Activated CD4-positive, alpha-beta T cell treated with anti-CD3 and anti-CD28 coated beads, Interleukin-2, amount 10 ng/mL, durations not matched to agents 7 days and 5 days (primary cell): ENCODE measurements at places on chromosomes 11 and 22.

DNA sequence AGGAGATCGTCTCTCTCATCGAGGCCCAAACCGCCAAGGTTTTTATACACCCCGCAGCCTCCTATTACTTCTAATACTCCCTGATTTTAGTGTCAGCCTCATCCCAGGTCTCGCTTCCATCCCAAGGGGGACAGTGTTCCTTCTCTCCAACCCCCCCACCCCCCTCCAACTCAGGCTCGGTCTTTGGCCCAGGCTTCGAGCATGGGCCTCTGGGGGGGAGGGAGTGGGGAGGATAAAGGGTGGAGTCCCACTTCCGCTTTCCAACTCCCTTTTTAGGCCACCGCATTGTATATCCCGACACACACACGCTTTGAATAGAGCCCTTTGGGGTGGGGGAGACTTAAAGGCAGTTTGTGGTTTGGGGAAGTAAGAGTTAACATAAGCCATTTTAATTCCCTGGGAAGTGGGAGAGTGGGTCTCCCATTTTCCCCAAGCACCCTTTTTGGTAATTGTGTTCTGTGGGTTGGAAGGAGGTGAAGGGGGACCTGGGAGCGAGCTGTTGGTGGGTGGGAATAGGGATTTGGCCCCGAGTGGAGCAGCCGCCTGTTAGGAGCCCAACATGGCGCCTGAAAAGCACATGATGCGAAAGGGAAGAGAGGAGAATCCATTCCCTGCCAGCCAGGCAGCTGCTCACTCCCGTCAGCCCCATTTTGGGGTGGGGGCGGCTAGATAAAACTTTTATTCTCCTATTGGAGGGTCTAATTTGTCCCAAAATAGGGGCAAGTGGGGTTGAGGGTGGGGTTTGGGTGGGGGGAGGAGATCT, 844 bp downstream of the PCF11 start:
- peak; percentile 55 for DNase-seq

DNA sequence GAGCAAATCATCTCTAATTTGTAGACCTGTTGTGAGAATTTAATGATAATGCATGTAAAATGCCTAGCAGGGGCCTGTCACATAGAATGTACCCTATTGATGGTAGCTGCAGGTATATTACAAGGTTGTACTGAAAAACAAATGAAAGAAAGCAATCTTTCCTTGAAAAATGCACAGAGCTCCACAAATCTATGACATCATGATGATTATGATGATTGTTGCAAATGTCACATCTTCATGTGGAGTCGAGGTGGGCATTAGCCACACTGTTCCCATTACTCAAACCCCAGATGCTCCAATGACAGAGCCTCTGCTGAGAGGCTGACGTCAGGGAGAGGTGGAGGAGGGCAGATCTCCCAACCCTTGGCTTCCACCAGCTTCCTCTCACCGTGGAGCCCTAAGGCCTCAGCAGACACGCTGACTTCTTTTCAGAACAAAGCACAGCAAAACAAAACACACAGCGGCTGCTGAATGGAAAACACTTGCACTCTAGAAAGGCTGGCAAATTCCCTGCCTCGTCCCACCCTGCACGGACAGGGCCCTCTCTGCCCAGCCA, 298.3 kb downstream of the KIRREL3 start:
- no peak for DNase-seq

DNA sequence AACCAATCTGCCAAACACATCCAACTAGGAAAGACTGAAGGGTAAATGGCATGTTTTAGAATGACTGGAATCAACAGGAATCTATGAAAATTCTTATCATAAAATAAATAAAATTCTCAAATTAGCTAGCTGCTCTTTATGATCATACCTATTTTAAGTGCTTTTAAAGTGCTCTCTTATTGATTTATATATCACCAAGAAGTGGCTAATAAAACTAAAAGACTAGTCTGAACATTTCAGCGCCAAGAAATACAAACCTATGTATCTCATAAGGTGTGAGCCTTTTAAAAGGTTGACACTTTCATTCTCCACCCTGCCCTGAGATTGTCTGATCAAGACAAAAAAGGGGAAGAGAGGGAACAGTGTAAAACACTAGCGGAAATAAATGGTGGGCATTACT, 136.8 kb upstream of the ARHGAP42 start:
- no peak for DNase-seq

- DNase-seq = no peak
Observed at GRCh38 chr22:37808294-37808657, 542 bp downstream of the GCAT start.

GRCh38 chr22:32995335-32995734, 62.8 kb downstream of the SYN3 start:
- DNase-seq = no peak

- DNase-seq = peak; percentile 39
Observed at GRCh38 chr11:119169282-119169719, 776 bp downstream of the NLRX1 start.

GRCh38 chr11:17533778-17534415, 10.3 kb downstream of the USH1C start:
- DNase-seq = no peak

DNA sequence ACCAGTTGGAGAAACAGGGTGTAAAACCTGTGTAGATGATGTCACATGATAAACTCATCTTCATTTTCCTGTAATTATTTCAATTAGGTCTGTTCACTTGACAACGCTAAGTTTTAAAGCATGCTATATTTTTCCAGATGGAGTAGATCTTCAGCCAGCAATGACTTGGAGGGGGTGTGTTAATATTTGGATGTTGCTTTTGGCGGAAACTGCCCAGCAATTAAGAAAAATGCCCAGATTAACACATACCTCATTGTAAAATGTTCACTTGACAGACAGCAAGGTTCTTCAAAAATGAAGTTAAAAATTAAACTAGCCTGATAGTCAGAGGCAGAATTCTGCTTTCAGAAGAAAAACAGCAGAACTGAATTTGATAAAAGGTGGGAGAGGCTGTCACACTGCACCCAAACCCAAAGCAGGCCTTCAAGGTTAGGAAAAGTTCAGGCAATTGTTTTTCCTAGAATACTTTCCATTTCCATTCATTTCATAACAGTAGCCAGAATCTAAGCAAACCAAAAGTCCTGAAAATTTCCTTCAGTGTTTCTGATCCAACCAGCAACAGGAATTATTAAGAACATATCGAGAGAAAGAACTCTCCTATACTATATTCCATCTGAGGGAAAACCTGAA, 33.0 kb downstream of the VSIG10L2 start:
- no peak for DNase-seq

DNA sequence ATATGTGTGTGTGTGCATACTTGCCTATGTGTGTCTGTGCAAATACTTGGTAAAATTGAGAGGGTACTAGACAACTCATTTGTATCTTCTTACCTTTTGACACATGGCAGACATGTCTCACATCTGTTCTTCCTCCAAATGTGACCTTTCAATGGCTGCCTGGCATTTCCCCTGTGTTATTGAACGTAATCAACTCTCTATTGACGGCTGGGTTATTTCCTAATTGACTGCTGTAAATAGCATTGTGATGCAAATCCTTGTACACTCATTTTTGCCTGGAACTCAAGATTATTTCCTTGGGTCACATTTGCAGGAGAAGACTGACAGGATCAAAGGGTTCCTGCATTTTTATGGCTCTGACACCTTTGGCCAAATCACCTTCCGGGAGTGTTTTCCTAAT, 37.4 kb downstream of the KCNQ1 start:
- DNase-seq = no peak

GRCh38 chr22:42461511-42461910, 29.3 kb upstream of the NFAM1 start:
- no peak for DNase-seq

DNA sequence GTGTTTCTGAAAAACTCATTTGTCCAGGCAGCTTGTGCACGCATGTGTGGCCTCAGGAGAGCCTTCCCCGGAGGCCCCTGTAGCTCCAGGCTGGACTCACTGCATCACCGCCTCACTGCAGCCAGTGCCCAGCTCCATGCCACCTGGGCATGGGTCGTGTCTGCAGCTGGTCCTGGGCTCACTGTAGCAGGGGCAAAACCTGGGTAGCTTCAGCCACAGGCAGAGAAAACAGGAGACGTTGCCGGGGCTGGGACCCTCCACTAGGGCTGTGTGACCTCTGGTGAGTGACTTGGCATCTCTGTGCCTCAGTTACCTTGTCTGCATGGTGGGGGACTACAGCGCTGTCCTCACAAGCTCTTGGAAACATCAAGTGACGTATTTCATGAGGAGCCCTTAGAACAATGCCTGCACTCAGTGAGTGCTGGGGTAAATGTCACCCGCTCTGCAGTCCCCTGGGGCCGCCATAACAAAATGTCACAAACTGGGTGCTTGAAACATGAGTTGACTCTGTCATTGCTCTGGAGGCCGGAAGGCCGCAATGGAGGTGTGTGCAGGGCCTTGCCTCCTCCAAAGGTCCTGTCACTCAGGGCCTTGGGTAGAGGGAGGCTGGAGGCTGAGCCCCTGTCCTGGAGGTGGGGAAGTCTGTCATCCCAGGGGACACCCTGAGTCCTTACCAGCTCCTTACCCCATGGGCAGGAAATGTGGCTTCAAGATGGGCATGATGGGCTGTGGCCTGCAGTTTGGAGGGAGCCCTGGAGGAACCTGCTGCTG, 488.7 kb downstream of the TBC1D22A start:
- no peak for DNase-seq

DNA sequence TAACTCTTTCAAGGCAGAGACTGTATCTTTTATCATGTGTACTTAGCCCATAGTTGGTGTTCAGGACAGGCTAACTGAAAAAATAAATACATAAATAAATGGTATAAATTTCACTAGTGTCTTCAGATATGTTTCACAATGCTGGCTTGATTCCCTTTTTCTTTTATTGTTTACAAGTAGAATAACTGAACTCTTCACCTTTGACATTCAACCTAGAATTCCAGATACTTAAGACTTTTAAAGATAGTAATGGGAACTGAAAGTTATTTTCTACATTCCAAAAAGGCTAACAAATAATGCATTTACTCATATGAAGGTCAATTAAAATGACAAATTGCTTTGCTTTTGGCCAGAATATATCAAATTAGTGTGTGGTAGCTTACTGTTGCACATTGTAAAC, 411.3 kb upstream of the TENM4 start:
- no peak for DNase-seq

DNA sequence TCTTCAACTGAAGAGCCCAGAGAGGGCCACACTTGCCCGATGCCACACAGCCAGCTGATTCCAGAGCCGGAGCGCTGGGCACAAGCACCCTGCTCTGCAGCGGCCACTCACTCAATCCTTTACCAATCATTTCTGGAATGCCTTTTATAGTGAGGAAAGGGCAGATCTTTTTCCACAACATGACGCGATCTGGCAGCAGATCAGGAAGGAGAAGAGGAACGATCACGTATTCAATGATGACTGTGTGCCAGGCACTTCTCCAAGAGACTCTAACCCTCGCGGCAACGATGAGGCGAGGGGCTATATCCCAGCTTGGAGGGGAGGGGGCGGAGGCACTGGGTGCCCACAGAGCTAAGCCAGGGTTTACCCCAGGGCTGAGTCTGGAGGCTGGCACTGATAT, 56.3 kb upstream of the TCF20 start:
- DNase-seq = no peak

GRCh38 chr11:108112057-108112456, 9.3 kb upstream of the ACAT1 start:
- no peak for DNase-seq

GRCh38 chr22:26615149-26615548, 2.7 kb downstream of the CRYBB1 start:
- no peak for DNase-seq

- no peak for DNase-seq
Observed at GRCh38 chr22:46998331-46998730, 235.9 kb downstream of the TBC1D22A start.

DNA sequence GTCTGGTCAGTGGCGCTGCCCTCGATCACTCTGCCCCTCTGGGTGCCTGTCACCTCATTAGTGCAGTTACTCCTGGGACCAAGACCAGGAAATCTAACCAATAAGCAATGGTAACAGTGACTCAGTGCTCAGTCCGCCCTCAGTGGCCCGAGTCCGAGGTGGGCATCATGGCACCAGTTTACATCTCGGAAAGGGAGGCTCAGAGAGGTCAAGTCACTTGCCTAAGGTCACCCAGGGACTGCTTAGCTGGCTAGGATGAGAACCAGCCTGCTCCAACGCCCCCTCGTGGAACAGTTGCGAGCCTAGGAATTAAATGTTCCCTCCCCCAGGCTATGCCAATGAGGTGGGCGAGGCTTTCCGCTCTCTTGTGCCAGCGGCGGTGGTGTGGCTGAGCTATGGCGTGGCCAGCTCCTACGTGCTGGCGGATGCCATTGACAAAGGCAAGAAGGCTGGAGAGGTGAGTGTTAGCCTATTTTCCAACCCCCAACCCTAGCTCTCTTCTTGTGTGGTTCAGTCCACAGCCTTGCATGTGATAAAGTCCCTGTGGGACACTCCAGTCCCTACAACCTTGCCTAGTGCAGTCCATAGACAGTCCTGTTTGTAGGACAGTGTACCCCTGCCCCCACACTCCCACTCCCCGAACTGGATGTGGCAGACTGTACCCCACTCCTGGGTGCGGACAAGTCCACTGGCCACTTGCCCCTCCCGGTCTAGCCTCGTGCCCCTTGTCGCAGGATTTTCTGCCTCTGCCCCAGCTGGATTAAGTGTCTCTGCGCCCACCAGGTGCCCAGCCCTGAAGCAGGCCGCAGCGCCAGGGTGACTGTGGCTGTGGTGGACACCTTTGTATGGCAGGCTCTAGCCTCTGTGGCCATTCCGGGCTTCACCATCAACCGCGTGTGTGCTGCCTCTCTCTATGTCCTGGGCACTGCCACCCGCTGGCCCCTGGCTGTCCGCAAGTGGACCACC, 1.1 kb downstream of the MTFP1 start:
- peak; percentile 90 for DNase-seq

DNA sequence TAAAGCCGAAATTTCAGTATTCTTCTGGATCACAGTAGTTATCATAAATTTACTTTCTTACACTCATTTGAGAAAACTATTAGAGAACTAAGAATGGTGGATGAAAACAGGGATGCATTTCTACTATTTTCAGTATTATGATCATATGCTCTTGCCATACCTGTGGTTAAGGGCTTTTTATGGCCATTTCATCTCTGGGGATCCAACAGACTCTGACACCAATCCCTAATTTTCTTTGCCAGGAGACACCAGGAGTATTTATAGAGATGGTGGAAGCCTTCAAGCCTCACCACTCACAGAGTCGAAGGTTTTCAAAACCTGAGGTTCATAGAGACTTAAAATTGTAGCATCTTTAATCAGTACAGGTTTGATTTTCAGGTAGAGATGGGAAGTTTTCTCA, at the start of gene OR51L1:
Gene OR51L1 (plus strand): TSS at position 301 of the 400 bp plus-strand sequence. CDS start 4,132 bp downstream, outside the sequence.
- DNase-seq = no peak

DNA sequence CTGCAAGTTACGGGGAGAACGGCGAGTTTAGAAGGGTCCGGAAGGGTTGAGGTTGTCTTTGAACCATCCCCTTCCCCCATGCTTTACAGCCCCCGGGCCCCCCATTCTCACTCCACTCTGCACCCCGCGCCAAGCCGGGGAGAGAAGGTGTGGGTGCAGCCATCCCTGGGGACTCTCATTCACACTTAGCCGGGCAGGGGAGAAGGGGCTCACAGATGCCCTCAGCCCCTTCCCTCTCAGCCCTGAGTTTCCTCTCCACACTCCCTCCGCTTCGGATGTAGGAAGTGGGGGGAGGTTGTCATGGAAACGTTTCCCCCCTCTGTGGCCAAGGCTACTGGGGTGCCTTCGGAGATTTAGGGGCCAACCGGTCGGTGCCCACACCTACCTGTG, 334 bp downstream of the CADM1 start:
- no peak for DNase-seq
